ENCODE measurements at places on chromosomes 1 and 21.

GRCh38 chr1:218671573-218671972 is 326.4 kb downstream of the TGFB2 start:
- DNase-seq = peak; percentile 68

DNA sequence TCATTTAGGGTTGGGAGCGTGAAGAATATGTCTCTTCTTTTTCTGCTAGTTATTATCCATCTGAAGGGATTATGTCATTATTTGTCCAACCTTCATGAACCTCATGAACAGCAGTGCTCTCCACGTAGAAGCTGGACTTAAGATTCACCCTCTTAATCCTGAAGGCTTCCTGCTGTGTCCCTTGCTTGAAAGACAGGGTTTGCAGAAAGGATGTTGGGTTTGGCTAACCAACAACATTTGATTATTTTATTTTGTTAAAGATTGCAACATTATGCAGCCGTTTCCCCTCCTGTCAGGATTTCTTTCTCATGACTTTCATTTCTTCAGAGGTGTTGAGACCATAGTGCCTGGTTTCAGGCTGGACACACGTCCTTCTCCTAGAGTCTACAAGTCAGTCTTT is 75.2 kb downstream of the NGF start:
- no peak for DNase-seq

GRCh38 chr1:240613356-240614142 is 1.6 kb upstream of the GREM2 start:
- no peak for DNase-seq

GRCh38 chr1:26701995-26702679 is 6.3 kb downstream of the ARID1A start:
- no peak for DNase-seq

DNA sequence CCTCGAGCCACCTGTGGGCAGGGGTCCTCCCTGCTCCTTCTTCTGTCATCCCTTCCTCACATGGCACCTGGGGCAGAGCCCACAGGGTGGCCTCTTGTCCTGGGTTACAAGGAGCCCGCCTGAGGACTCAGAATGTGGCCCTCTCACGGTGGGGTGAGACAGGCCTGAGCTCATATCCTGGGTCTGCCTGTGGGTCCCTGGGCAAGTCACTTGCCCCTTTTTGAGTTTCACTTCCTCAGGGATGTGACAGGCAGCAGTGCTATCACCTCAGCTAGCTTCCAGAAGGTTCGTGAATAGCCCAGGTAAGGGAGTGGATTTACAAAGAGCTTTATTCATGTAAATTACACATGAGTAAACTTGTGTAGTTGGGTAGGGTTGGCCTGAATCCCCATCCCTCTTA is 33.5 kb downstream of the HTR6 start:
- DNase-seq = no peak

DNA sequence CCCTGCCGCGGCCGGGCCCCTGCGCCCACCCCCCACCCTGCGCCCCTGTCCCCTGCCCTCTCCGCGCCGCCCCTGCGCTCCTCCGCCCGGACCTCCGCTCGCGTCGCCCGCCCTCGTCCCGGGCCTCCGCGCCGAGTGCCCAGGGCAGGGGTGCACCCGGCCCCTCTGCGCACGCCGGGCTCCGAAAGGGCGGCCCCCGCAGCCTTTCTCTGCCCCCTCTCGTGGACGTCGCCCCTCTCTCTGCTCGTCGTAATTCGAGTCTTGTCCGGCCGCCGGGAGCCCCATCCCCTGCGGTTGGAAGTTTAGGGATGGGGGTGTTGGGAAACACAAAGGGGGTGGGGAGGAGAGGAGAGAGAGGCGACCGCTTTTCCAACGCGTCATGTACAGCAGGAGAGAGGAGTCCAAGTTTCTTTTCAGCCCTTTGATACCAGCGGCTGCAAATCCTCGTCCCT is 407 bp downstream of the GALNT2 start:
- peak; percentile 25 for DNase-seq

DNA sequence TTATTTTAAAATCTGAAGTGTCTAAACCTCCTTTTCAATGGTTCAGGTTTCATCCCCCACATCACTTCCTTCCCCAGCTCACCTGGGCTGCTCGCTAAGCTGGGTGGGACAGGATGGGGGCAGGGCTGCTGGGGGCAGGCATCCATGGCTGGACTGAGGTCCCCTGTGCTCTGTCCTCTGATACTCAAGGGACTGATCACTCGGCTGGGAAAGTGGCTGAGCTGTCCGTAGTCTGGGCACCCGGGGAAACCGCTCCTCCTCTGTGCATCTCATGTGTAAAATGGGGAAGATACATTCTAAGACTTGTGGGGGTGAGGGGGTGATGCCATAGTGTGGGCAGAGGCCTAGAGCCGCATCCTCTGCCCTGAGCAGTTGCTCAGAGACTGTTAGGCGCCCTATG is 411.2 kb downstream of the MATN1 start:
- DNase-seq = no peak

DNA sequence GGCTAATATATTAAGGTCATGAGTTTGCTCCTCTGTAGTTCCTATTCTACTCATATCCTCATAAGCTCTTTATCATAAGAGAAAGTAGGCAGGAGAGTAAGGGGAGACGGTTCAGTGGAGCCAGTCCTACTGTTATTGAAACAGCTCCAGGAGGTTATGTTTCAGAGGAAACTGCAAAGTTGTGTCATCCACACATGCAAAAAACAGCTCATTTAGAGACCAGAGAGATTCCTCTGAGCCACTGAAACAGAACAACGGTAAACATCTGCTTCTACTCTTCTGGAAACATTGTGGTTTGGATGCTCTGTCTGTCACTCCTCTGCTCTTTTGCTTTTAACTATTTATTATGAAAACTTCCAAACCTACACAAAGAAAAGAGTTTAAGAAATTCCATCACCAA is 66.3 kb upstream of the PPP2R5A start:
- DNase-seq = no peak
